ENCODE measurements at places on chromosomes 7 and 10.

DNA sequence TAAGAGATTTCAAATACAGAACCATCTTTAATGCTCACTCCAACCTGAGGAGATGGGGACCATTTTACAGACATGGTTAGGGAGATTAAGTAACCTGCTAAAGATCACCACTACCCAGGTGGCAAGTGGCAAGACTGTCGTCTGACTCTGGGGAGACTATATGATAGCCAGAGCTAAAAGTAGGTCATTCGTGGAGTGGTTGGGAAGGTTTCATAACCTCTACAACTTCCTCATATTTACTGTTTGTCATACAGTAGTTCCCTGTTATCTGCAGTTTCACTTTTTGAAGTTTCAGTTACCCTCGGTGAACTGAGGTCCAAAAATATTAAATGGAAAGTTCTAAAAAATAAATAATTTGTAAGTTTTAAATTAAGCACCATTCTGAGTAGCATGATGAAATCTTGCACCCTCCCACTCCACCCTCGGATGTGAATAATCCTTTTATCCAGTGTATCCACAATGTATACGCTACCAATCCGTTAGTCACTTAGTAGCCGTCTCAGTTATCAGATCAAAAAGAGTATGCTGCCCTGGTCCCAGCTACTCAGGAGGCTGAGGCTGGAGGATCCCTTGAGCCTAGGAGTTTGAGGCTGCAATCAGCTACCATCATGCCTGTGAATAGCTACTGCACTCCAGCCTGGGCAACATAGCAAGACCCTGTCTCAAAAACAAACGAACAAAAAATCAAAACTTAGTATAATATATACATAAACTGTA, 14.9 kb upstream of the LGI1 start:
- no peak for DNase-seq

DNA sequence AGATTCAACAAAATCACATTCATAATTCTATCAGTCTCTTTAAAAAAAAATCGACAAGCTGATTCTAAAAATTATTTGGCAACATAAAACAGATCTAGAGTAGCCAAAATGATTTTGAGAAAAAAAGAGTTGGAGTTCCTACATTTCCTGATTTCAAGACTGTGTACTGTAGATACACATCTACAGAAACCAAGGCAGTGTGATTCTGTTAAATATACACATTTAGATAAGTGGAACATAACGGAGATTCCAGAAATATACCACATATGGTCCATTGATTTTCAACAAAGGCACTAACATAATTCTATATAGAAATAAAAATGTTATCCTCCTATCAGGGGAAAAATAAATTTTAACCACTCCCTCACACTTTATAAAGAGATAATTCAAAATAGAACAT, 467.0 kb downstream of the ADRA2A start:
- no peak for DNase-seq

GRCh38 chr7:37054624-37055241, 330.4 kb upstream of the AOAH start:
- DNase-seq: no peak

DNA sequence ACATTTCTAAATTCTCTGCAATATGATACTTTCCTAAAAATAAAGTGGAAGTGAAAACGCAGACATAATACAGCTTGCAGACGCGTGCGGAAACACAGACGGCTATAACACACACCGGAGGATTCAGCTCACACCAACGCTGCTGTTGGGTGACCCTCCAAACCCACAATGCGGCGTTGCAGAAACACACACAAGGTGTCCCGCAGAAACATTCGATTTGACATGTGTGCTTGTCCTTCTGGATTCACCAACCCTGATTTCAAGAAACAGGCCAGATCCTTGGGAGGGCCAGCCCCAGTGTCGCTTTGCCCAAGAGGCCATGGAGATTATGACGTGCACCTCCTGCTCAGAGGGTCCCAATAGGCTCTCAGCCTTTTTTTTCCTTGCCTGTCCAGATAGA, 136.7 kb upstream of the TCERG1L start:
- no peak for DNase-seq

DNA sequence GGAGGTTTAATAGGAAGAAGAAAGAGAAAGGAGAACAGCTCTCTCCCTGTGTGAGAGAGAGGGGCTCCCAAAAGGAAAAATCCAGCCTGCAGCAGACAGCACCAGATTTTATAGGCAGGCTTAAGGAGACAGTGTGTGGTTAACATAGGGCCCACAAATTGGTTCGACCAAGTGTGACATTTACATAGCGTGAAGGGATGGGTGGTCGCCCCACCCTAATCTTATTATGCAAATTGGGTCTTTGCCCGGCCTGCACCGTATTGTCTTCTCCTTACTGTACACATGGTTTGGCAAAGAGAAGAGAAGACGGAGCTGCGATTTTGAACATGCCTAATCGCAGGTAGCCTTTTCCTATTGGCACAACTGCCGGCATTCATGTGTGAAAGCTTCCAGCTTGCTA, 756.3 kb downstream of the NXPH1 start:
- peak; percentile 47 for DNase-seq

- no peak for DNase-seq
Measured at GRCh38 chr10:114663626-114664025, 5.6 kb upstream of the ABLIM1 start.

DNA sequence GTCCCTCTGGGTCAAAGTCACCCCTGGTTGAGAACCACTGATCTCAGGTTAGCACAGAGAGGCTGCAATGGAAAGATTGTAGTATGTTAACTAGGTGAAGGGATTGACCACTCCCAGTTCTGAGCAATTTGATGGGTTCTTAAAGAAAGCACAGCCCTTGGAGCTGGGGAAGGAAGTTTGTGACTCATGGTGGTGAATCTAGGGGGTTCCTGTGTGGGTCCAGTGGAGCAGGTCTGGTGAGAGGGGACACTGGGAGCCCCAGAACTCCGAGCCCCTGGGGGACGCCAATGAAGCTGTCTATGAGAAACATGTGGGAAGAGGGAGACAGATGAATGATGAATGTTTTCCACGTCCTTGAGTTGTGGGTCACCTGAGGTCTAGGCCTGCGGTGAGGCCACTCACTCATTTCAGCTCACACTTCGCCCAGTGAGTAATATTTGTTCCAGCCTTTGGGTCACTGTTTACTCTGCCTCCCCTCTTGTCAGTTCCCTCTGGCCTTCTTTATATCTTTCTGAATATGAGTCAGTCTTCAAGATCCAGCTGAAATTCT, 341.9 kb downstream of the LRMDA start:
- no peak for DNase-seq

GRCh38 chr10:72951760-72952159, 2.8 kb downstream of the PLA2G12B start:
- no peak for DNase-seq

DNA sequence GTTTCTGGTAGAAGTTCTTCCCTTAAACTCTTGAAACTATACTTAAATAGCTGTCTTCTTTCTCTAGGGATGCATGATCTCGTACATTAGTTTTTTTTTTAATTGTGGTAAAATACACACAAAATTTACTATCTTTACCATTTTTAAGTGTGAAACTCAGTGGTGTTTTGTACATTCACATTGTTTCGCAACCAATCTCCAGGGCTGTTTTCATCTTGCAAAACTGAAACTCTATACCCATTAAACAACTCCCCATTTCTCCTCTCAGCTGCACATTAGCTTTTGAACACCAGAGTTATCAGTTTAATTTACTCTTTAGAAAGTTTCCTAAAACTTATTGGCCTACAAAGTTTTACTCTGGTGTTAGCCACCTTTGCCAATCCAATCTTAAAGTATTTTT, 45.5 kb upstream of the PRKAR2B start:
- no peak for DNase-seq

DNA sequence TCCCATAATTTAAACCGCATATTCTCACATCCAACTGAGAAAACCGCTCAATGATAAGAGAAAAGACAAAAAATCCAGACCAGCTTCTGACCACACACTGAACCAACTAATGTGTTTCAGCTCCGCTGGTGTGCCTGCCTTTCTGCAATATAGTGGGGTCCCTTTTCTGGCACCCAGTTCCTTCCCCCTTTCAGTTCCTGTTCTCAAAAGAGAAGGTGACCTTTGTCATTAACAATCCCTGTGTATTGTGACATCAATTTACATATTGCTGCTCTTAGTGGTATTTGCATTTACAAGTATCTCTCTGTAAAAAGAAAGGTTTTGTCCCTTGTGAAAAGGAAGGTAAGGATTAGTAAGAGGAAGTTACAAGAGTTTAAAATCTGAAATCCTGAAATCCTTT, 1.4 kb downstream of the PPP1R17 start:
- no peak for DNase-seq

DNA sequence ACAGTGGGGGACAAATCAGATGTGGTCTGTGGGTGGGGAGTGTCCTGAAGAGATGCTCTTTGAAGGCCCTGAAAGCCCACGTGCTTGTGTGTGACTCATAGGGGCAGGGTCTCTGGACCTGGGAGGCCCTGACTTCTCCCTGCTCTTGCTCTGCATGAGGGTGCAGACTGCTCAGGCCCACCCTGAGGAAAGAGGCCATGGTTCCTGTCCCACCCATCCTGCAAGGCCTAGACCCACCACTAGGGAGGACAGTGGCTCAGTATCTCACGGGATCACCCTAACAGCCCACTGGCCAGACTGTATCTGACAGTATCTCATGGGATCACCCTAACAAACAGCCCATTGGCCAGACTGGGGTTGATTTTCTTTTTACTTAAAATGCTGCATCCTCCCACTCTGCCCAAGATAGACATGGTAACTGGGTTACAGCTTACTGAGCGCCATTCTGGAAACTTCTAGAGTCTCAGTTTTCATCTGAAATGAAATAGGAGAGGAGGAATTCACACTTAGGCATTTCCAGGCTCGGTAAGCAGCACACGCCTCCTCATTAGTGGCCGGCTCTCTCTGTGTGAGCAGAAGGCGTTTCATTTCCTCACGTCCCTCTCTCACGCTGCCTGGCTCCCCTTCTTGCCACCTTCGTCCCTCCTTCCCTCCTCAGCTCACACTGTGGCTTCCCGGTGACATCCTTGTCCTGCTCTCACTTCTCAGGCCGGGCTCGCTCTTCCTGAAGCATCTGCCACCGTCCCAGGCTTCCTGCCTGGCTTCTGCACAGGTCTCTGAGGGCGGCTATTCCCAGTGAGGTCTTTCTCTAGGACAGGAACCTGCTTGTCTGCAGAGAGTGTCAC, 242.6 kb downstream of the GLRX3 start:
- DNase-seq: no peak

GRCh38 chr7:143012001-143012400, 14.9 kb downstream of the OR9A2 start:
- no peak for DNase-seq

- DNase-seq: no peak
Measured at GRCh38 chr10:44390585-44391072, 5.7 kb upstream of the CXCL12 start.

DNA sequence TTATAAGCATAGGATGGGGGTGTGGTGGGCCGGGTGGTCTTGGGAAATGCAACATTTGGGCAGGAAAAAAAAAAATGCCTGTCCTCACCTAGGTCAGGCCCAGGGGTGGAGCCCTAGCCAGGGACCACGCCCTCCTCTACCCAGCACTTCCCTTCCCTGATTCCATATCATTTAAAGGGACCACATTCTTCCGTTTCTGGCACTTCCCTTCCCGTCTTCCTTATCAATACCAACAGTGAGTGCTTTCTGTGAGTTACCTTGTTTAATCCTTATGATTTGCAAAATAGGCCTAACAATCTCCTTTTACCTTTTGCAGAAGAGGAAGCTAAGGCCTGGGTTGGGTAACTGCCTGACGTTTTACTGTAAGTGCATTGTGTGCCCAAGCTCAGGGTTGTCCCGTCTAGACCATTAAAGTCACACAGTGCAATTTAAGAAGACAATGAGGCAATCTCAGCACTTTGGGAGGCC, 16.7 kb upstream of the C10orf95 start:
- DNase-seq: no peak

GRCh38 chr10:102603946-102604345, 40.3 kb upstream of the TRIM8 start:
- no peak for DNase-seq

GRCh38 chr7:39880556-39880955, 69.5 kb upstream of the CDK13 start:
- no peak for DNase-seq

- DNase-seq: no peak
Measured at GRCh38 chr7:30915005-30915601, 3.5 kb downstream of the AQP1 start.

- DNase-seq: no peak
Measured at GRCh38 chr10:89173075-89173474, 34.0 kb downstream of the CH25H start.

GRCh38 chr7:157577796-157578339, 241.1 kb downstream of the DNAJB6 start:
- DNase-seq: no peak

DNA sequence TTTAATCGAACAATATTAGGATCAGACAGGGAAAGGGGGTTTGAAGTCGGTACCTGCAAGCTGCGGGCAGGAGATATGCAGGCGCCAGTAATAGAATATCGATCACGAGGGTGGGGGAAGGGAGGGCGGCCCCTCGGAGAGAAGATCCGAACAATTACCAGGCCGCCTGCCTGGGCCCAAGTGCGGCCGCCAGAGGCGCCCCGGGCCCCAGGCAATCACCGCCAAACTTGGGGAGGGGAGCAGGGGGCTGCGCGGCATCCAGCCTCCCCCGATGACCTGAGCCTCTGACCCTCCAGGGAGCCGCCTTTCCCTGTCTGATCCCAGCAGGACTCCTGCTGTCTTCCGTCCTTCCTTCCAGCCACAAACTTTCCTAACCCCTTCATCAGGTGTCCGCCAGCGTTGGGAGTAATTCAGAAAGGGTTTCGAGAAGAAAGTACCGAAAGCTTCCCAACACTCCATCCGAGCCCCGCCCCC, 1.1 kb downstream of the NKX1-2 start:
- no peak for DNase-seq

Measured in NCI-H2171 treated with DMSO at 0.1 percent for 48 hours (cell line).